ENCODE measurements at places on chromosomes 1 and 21.
A peak's percentile ranks its signal among the peaks of the same experiment; 100 is the strongest.

- DNase-seq, result no peak
Measured at GRCh38 chr1:21881250-21881649, 55.9 kb downstream of the HSPG2 start.

- DNase-seq, result no peak
Measured at GRCh38 chr1:87370544-87370943, 41.9 kb downstream of the LMO4 start.

DNA sequence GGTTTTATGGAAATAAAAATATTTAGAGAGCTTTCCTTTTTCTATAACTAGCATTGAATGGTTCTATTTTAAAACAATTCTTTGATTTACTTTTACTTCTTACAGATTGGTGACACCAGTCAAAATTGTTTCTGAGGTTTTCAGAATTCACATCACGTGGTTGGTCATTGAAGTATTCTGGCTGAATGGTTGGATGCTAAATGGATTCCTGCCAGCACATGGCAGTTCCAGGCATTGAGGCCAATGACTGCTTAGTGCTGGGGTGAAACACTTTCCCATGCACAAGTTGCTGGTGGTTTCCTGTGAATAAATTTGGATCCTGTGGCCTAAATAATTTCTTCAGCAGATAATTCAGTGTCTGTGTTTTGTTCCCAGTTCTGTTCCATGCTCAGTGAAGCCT lies 20.6 kb downstream of the NCAM2 start:
- DNase-seq, result peak; percentile 15

DNA sequence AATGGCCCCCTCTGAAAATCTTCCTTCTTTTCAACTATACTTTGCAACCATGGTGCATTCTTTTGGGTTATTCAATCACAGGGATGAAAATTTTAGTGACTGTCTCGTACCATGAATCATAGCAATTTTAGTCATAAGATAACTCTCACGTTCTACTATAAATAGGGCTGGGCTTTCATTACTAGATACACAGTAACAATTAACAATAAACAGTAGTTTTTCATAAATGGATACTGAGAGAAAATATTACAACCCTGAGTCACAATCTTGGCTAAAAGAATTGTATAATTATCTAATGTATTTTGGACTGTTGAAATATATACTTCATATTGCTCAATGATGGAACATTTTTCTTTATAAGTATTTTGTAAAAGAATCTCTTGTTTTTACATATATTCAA lies 96.1 kb downstream of the TEX35 start:
- DNase-seq, result no peak

DNA sequence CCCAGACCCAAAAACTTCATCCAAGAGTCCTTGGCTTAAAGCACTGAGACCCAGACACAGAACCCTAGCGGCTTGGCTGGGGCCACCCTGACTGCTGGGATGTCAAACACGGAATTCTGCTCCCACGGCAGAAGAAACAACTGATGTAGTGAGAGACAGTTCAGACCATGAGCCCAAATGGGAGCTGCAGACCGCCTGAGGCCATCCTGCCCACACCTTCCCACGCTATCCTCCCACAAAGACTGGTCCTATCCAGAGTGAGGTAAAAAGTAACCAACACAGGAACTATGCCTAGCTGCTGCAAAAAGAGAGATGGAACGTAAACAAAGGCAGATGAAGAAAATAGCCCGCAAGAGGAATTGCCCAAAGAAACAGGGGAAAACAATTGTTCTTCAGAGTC lies 203.3 kb downstream of the PTPRU start:
- DNase-seq, result no peak

DNA sequence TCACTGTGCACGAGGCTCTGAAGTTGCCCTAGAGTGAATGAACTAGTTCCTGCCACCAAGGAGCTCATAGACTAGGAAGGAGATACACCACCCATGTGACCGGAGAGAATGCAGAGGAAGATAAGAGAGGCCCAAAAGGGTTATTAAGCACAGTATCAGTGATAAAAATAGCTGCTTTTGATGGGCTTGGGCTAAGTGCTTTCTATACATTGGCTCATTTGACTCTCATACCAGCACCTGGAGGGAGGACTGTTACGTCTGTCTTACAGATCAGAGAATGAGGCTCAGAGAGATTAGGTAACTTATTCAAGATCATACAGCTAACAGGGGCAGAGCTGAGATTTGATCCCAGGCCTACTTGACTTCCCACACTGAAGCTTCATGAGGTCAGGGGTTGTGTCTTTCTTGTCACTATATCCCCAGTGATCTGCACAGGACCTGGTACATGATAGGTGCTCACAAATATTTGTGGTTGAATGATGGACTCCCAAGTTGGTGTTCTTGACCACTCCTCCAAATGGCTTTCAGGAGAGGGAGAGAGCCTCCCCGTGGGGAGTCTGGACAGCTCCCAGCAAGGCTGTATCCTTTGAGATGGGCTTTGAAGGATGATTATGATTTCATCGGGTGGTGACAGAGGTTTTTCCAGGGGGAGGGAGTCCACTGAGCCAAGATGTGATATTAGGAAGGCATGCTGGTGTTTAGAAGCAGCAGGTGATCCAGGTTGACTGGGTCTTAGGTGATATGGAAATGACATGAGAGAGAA lies 14.4 kb downstream of the PPFIA4 start:
- no peak for DNase-seq

- DNase-seq, result no peak
Measured at GRCh38 chr1:90175490-90176167, 180.7 kb downstream of the ZNF326 start.

GRCh38 chr1:36366091-36366661 lies 19.5 kb downstream of the STK40 start:
- peak; percentile 83 for DNase-seq

DNA sequence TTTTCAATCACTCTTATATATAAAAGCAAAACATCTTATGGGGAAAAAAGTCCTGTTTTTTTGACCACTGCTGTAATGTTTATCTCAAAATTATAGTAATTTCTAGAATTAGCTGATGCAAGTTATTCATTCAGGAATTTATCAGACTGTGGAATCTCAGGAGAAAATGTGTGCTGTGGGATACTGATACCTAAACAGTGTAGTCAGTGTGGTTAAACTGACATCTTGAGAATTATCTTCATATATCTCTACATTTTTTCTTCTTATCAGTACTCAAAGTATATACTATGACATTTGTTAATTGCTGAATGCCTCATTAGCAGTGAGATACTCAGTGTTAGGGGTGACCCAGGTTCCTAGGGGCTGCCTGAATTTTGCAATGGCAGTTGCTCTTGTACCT lies 839.3 kb downstream of the KCNT2 start:
- no peak for DNase-seq

DNA sequence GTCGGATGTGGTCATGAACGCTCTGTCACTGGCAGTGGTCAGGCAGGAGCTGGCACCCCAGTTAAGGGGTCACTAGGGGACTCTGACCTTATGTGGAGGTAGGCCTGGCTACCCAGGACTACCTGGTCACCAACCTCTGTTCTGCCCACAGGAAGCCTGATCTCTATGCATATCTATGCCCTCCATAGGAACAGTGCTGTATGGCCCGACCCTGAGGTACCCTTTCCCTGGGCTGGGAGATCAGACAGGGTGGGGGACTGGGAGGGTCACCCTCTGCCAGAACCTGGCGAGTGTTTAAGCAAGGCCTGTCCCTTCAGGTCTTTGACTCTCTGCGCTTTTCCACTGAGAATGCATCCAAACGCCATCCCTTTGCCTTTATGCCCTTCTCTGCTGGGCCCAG lies 19.0 kb downstream of the CYP4B1 start:
- no peak for DNase-seq

DNA sequence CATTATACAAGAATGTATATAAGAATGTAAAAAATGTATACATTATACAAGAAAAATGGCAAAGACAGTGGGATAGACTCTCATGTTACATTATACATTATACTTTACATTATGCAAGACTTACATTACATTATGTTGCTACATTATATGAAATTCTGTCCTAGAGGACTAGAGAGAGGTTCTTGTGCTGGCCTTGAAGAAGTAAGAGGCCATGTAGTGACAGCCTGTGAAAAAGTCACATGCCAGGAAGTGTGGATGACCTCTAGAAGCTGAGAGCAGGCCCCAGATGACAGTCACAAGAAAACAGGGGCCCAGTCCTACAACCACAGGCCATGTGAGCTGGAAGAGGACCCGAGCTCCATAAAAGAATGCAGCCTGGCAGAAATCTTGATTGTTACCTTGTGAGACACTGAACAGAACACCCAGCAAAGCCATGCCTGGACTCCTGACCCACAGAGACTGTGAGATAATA lies 30.5 kb upstream of the AHCYL1 start:
- DNase-seq, result no peak

- no peak for DNase-seq
Measured at GRCh38 chr1:159981351-159982055, 27.5 kb upstream of the SLAMF9 start.

DNA sequence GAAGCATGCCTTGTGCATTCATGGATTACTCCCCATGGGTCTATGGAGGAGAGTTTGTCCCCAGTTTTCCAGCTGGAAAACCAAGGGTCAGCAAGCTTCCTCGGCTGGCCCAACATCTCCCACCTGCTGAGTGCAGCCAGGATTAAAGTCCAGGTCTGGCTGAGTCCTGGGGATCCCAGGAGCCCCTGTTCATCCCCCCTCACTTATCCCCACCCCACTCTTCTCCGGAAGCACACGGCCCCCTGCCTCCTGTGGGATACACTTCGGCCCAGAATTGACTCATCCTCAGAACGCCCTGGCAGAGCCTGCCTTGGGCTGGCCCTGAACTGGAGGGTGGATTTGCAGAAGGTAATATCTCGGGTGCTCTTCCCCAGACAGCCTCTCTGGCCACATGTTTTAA lies 276.1 kb downstream of the NPHP4 start:
- DNase-seq, result no peak

GRCh38 chr1:47679301-47679791 lies 241.5 kb downstream of the FOXD2 start:
- DNase-seq, result no peak

DNA sequence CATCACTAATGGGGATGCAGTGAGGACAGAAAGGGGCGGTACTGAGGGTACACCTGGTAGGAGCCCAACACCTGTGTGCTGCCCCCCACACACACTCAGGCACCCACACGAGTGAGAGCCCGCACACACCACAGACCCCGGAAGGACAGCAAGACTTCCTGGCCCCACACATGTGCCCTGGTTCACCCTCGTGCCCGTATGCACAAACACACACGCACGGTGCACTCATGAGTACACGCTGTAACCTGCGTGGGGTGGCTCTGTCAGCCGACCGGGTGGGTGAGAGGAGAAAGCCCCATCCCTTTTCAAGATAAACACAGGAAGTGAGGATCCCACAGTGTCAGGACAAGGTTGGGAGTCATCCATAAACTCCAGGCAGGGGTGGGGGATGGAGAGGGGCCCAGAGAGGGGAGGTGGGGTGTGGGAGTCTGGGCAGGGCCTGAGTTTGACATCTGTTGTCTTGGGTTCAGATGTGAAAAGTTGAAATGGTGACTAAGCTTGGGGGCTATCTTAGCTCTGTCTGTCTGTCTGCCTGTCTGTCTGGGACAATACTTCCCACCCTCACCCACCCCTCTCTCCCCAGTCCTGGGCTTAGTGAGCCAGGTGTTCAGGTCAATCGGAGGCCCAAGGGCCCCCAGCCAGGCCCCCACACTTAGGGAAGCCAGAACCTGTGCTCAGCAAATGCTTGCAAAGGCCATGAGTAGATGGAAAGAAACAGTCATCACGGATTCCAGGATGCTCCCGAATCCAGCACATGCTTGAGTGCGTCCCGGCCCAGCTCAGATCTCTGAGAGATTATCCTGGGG lies 119.8 kb upstream of the ZBTB40 start:
- no peak for DNase-seq

DNA sequence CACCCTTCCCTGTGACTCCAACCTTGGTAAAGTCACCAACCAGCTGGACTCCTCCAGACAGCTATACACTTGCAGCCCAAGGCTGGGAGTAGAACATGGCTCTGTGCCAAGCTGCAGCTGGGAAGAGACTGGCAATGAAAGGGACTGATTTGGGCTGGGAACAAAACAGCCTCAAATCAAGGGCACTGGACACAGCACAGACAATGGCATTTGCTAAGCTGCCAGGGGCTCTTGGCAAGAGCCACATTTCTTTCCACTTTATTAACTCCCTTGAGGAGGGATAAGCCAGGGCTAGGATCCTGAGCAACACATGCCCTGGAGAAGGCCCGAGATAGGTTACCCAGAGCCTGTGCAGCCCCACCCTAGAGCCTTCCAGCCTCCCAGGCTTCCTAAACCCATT lies 12.0 kb downstream of the SYT11 start:
- DNase-seq, result peak; percentile 90

- DNase-seq, result no peak
Measured at GRCh38 chr1:55378582-55378981, 163.4 kb upstream of the USP24 start.

GRCh38 chr1:227343206-227343605 lies 24.9 kb upstream of the CDC42BPA start:
- DNase-seq, result no peak

GRCh38 chr1:240768979-240769378 lies 157.0 kb upstream of the GREM2 start:
- no peak for DNase-seq

DNA sequence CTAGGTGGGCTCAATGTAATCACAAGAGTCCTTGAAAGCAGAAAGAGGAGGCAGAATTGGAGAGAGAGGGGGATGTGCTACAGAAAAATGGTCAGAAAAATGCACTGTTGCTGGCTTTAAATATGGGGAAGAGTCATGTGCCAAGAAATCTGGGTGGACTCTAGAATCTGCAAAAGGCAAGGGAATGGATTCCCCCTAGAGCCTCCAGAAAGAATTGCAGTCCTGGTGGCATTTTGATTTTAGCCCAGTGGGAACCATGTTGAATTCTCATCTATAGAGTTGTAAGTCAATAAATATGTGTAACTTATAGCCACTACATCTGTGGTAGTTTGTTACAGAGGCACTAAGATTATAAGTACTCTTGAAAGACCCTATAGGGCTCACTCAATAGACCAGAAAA lies 210.3 kb downstream of the ASTN1 start:
- no peak for DNase-seq

- no peak for DNase-seq
Measured at GRCh38 chr1:19809044-19809750, 5.9 kb downstream of the RNF186 start.

GRCh38 chr1:229999004-229999670 lies 67.9 kb upstream of the GALNT2 start:
- DNase-seq, result no peak

- DNase-seq, result no peak
Measured at GRCh38 chr1:76807543-76808260, 59.6 kb upstream of the ST6GALNAC5 start.

- DNase-seq, result no peak
Measured at GRCh38 chr21:45423968-45424853, 19.2 kb downstream of the COL18A1 start.

DNA sequence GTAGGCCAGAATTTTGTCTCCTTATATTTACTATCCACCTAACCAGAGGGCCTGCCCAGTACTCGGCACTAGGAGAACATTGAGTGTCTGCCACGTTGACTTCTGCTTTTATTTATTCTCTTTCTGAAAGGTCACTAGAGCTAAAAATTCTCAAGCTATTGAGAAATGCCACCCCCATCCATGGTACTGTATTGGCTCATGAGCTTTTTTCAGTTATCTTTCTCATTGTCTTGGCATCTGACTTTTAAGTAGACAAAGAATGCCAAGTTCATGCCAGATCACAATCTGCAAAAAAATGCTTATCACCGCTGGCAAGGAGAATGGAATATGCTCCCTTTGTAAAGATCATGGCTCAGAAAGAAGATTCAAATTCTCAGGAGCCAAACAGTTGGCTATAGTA lies 49.8 kb upstream of the MROH9 start:
- no peak for DNase-seq

- DNase-seq, result no peak
Measured at GRCh38 chr1:202293569-202293968, 48.2 kb downstream of the UBE2T start.

Data from occipital lobe (tissue), 3 donors.